ENCODE measurements at places on chromosomes 11 and 22.

DNA sequence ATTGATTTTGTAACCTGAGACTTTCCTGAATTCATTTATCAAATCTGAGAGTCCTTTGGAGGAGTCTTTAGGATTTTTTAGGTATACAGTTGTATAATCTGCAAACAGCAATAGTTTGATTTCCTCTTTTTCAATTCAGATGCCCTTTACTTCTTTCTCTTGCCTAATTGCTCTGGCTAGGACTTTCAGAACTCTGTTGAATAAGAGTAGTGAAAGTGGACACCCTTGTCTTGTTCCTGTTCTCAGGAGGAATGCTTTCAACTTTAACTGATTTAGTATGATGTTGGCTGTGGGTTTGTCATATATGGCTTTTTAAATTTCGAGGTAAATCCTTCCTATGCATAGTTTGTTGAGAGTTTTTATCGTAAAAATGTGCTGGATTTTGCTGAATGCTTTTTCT lies 227.4 kb downstream of the CSNK2A3 start:
- DNase-seq = no peak

GRCh38 chr11:68832476-68833181 lies 9.1 kb downstream of the CPT1A start:
- no peak for DNase-seq

DNA sequence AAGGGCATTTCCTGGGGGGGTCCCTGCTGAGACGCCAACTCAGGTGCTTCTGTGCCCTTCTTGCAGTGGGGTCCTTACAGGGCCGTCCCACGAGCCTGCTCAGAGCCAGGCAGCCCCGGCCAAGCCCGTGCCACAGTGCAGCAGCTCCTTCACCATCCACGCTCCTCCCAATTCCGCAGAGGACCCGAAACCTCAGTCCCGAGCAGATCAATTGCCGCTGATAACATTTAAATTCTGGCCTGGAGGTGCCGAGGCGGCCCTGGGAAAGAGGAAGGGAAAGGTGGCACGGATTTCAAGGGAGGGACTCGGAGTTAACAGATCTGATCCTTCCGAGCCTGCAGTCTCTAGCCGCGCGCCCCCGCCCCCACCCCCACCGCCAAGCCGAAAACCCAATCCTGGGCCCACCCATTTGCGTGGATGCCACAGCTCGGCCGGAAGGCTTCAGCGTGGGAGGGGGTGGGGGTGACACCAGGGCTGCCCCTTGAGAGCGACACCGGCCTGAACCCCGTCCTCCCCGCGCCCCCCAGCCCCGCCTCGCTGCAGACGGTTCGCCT lies 32.3 kb upstream of the JAM3 start:
- DNase-seq = no peak

GRCh38 chr22:47928631-47929030 lies 1166.2 kb downstream of the TBC1D22A start:
- no peak for DNase-seq
